ENCODE measurements at places on chromosomes 4 and X.

DNA sequence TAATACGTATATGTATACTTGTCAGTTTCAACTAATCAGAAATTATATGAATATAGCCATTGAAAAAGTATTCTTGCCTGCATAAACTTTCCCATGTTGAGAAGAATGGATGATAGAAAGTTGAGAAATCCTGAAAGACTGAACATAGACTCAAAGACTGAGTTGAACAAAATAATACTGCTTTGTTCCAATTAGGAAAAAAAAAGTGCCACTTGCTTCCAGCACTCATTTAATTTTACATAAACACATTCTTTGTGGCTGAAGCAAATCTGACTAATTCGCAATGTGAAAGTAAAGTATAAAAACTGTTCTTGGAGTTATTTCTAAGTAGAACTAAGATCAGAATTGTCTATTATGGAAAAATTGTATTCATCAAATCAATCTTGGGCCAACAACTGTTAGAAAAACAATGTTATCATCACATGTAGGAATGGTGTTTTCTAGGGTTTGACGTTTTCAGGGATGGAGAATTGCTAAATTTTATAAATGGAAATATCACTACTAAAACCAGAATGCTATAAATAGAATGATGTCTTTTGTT is 2334.6 kb downstream of the PCDH7 start:
- DNase-seq, result no peak

- peak; percentile 6 for DNase-seq
Measured at GRCh38 chr4:78551420-78552351, at the start of gene ANXA3. Gene ANXA3 (plus strand): TSS chr4:78551770. CDS start chr4:78554474, 2,704 bp downstream.

DNA sequence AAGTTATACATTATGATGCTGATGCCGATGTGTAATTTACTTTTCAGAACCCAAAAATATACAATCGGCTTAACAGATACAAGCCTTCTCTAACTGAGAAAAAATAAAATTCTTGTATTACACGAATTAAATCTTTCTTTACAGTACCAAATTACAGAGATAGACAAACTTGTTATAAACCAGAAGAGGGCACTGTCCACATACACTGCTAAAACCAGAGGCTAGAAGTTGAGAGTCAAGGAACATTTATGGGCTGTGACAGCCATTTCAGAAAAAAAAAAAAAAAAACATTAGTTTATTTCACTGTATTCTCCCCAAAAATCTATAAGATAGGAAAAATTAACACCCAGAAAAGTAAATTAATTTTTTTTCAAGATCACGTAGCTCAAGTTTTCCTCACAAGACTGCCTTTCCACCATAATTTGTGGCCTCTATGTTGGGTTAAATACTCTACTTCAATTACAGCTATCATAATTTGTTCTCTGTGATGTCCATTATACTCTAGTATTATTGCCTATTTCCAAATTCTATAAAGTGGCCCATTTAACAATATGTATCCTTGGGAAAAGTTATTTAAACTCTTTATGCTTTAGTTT is 12.0 kb downstream of the EREG start:
- DNase-seq, result no peak

DNA sequence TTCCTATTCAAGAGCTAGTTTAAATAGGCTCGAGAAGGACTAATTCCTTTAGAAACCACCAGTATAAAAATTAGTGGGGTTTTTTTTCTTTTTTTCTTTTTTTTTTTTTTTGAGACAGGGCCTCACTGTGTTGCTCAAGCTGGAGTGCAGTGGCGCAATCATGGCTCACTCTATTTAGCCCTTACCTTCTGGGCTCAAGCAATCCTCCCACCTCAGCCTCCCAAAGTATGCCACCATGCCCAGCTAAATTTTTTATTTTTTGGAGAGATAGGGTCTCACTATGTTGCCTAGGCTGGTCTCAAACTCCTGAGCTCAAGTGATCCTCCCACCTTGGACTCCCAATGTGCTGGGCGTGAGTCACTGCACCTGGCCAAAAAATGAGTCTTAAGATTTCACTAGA is 52.8 kb downstream of the APOO start:
- DNase-seq, result no peak

GRCh38 chr4:53161787-53162433 is 204.0 kb downstream of the SCFD2 start:
- DNase-seq, result no peak

DNA sequence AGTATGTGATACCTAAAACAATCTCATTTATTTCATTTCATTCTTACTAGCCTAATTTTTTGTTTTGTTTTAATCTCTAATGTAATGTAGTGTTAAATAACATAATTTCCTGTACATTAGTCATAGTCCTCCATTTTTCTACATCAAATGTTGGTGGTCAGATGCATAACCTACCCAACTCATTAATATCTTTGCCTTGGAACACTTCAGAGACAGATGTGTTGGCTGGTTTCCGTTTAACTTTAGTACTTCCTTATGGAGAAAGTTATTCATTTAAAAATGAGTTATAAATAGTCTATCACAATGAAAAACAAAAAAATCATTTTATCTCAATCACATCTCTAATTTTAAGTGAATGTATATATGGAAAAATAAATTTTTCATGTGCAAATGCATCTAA is 190.2 kb downstream of the ANTXR2 start:
- no peak for DNase-seq

DNA sequence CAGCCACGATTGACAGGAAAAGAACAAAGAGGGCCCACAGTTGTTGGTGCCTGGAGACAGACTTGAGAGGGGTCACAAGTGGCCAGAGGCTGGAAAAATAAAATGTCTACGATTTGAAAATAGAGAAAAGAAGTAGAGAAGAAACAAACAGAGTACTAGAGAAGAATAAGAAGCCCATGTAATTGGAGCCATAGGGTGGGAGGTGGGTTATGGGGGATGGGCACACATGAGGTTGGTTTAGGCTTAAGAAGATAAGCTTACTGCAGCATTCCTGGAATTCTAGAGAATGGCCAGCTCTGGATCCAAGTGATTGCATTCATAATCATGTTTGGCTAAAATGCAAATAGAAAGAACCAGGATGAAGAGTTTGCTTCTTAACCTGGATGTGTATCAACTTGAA is 210.7 kb downstream of the MAML3 start:
- no peak for DNase-seq

- no peak for DNase-seq
Measured at GRCh38 chr4:151664289-151664688, 96.5 kb downstream of the GATB start.

- no peak for DNase-seq
Measured at GRCh38 chr4:41514766-41515481, 23.0 kb upstream of the LIMCH1 start.

DNA sequence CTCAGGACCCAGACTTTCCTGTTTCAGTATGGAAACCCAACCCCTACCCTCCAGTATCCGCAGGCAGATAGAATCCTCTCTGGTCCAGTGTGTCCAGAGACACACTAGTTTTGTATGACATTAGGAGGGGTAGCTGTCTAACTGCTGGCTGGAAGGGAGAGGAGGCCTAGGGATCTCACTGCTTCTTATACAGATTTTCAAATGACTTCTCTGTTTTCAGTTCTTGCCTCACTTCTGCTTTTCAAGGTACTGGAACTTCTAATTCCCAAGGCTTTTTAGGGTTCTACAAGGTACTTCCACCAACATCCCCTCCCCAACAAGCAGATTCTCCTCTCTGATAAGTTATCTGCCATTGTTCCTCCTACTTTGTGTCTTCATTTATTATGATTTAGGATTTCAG is 6.1 kb downstream of the SGCB start:
- DNase-seq, result no peak

GRCh38 chrX:48793935-48794334 is 7.5 kb downstream of the GATA1 start:
- DNase-seq, result no peak

GRCh38 chrX:20374900-20375438 is 108.3 kb upstream of the RPS6KA3 start:
- no peak for DNase-seq

DNA sequence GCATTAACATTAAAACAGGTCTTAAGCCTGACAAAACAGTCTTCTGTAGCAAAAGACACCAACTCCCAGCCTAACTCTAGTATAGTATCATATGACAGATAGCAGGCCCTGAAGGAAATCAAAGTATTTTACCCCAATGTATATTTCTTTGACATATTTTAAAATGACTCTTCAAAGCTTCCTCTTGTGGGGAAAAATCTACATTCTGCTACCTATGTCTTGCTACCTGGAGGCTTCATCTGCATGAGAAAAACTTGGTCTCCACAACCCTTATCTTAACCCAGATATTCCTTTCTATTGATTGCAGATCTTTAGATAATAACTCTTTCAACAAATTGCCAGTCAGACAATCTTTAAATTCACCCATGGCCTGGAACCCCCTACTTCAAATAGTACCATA is 1620.4 kb downstream of the PCDH7 start:
- DNase-seq, result no peak

- DNase-seq, result no peak
Measured at GRCh38 chr4:128141866-128142265, 80.8 kb downstream of the LARP1B start.

DNA sequence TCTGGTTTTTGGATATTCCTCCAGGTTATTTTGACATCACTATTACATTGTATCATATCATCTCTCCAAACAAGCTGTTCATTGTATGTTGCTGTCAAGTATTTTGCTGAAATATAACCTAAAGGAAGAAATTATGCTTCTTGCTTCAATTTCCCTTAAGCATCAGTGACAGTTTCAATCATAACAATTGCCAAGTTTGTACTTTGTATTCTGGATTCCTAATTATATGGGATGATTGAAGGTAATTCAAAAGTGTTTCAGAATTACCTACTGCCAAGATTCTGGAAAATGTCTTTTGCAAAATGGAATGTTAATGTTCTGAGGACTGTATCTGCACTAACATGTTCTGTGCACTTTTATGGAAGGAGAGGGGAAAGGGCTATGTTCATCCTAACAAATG is 228.7 kb downstream of the PRDM5 start:
- DNase-seq, result no peak

GRCh38 chr4:82577451-82577850 is 15.7 kb upstream of the TMEM150C start:
- DNase-seq, result no peak

GRCh38 chr4:110518889-110519490 is 43.0 kb downstream of the ENPEP start:
- DNase-seq, result no peak

DNA sequence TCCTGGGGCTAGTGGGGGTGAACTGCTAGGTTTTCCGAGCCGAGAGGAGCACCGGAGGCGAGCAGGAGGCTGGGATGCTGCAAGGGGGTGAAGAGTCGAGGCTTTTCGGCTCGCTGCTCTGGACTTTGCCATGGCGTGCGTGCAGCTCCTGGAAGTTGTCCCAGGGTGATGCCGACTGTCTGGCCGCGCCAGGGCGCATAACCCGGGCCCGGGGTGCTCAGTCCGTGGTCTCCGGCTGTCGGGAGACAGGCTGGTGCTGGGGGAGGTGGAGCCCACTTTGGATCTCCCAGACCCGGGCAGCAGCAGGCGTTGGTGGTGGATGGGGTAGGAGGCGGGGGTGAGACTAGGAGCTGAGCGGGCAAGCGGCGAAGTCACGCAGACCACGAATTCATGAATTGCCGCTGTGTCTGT is 793 bp downstream of the GRIA3 start:
- no peak for DNase-seq

DNA sequence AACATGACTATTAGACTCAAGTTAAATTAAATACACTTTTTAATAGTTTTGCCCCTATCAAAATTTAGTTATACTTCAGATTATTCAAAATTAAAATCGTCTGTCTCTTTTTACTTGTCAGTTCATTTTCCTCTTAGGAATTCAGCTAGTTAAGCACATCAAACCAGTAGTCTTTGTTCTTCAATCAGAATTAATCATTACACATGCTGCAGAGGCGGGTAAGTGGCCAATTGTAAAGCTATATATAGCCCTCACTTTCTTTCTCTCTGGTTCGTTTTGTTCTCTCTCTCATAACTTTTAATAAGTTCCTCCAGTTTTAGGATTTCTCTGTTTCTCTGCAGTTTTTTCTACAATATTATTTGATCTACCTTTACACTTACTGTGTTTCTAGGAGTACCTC is 359.1 kb upstream of the PABPC4L start:
- DNase-seq, result no peak

DNA sequence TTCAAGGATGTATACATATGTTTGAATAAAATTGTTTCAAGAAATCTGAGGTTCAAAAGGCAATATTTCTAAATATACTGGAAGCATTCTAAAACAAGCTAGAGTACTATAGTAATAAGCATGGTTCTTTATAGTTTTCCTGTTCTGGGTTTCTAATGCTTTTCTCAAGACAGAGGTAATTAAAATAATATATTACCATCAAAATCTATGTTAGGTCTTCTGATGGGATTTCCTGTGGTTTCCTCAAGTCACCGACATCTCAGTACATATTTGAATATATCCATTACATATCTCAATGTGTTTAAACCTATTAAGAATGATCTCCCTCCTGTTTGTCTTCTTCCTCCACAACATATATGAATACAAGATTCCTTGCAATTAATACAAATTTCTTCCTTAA is 25.6 kb downstream of the ARSJ start:
- no peak for DNase-seq

GRCh38 chrX:130649738-130650137 is 248.0 kb downstream of the RBMX2 start:
- DNase-seq, result no peak

- DNase-seq, result no peak
Measured at GRCh38 chr4:106718548-106718947, 317.6 kb downstream of the DKK2 start.

GRCh38 chr4:103098341-103098740 is 1.3 kb downstream of the BDH2 start:
- DNase-seq, result no peak

DNA sequence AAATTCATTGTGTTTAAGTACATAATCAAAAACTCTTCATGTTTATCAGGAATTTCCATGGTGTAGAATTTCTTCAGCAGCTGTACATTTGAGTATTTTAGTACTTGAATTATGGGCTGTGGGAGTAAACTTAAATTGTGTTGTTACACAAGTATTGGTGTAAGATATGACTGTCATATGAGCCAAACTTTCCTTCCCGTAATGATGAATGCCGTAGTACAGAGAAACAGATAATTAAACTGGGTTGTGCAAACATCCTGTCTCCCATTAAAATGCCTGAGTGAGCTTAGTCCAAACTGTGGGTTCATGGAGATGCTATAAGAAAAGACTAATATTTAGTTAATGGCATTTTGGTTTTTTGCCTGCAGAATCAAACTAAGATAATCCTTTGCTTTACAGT is 159.2 kb downstream of the SLC4A4 start:
- DNase-seq, result no peak

- no peak for DNase-seq
Measured at GRCh38 chrX:133444952-133445831, 29.9 kb upstream of the GPC4 start.

GRCh38 chrX:72659723-72660122 is 54.4 kb downstream of the PHKA1 start:
- DNase-seq, result no peak

DNA sequence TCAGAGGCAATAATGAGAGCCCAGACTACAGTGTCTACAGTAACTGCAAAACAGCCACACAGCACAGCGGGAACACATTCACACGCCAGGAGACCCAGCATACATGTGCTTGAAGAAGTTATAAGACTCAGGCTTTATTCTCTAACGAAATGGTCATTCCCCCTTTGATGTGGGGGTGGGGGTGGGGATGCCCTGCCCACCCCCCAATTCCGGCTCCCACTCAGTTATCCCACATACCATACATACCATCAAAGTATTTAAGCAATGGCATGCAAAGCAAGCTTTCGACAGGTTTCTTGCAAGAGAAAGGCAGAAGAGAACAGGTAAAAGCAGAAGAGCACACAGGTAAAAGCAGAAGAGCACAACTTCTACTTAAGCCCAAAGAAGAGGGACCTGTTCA is 3.6 kb downstream of the MECP2 start:
- no peak for DNase-seq
